ENCODE measurements at places on chromosomes 6 and 20.

DNA sequence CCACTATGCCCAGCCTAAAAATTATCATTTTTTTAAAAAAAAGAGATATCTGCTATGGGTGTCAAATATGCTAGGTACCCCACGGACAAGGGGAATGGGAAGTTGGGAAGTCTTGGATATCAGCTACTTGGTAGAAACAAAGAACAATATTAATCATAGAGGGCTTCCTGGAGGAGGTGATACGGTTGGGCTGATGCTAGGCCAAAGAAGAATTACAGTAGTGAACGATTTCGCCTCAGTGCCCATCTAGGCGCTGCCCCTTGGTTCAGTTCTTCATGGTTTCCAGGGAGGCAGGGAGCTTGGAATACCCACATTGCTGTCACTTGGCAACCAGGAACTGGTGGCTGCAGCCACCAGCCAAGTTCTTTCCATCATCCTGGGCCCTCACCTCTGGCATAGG, 5.5 kb upstream of the PSMF1 start:
- no peak for DNase-seq

- DNase-seq, result no peak
Measured at GRCh38 chr6:89073840-89074239, 6.7 kb upstream of the PNRC1 start.

DNA sequence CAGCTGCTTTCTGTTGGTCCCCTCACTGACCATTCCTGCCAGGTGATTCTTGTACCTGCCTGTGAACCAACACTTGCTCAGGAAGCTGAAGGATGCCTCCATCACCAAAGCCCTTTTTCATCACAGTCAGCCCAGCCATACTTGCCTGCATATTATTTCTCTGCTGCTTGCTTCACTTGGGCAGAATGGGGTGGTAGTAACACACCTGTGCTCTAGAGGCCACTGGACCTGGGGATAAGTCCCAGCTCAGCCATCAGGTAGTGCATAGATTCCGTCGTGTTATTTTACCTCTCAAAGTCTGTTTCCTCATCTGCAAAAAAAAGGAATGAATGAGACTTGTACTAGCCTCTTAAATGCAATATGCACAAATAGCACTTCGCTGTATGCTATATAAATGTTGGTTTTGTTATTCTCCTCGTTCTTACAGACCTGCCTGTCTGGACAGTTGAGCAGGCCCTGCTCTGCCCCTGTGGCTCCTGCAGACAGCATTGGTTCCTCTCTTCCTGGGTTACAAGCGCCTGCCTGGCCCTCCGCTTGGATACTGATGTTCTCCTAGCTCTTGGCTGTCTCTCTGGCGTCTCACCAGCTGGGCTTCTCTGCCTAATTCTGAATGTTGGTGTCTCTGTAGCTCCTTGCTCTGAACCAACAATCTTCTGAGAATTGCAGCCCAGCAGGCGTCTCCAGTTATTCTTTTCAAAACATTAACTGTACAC, 151.8 kb downstream of the UNC5CL start:
- DNase-seq, result no peak

DNA sequence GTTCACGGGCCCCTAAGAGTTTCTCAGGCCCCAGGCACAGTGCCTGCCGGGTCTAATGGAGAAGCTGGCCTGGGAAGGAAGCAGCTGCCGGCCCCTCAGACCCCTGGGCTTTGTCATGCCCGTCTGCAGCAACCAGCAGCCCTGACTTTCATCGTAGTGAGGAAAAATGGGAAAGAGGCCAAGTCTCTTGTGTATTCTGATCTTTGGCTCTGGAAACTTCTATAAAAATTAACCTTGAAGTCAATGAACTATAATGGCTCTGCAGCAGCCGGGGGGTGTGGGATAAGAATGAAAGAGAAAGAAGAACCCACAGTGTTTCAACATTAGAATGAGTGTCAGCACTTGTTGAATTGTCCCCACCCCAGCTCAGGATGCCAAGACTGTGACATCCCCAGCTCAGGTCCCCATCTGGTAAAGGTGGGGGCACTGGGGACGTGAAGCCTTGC, 12.9 kb downstream of the TGM2 start:
- DNase-seq, result no peak

- no peak for DNase-seq
Measured at GRCh38 chr6:121430514-121431460, 4.7 kb upstream of the GJA1 start.

- no peak for DNase-seq
Measured at GRCh38 chr6:148805777-148806176, 58.9 kb downstream of the UST start.

DNA sequence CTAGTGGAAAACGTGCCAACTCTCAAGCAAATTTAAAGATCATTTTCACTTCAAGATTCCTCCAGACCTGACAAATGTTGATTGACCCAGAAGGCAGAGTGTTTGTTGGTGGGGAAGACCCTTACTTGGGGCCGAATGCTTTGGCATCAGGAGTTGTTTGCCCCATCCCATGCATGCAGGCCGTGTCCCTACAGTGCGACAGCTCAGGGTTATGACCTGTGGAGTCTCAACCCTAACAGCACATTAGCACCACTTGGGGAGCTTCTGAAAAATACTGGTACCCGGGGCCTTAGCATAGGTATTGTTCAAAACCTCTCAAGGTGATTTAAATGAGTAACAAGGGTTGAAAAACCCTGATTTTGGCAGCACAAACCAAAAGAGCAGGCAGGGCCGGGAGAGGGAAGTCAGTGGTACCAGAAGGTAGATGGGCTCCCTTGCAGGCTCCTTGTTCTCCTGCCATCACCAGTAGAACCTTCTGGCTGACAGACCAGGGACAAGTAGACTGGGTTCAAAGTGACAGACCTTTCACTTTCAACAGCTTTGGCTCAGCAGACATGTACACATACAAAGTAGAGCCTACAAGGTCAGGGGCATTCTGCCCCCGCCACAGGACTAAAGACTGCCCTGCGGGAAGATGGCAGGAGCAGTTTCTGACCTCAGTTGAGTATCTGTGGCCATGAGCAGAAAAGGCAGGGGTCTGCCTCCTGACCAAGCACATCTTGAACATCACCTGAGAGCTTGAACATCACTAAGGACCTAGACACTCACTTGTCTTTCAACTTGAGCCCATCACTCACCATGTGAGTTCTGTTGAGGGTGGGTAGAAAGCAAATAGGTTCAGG, 39.6 kb downstream of the PLCG1 start:
- DNase-seq, result no peak

- DNase-seq, result no peak
Measured at GRCh38 chr6:123965894-123966293, 162.2 kb downstream of the NKAIN2 start.

DNA sequence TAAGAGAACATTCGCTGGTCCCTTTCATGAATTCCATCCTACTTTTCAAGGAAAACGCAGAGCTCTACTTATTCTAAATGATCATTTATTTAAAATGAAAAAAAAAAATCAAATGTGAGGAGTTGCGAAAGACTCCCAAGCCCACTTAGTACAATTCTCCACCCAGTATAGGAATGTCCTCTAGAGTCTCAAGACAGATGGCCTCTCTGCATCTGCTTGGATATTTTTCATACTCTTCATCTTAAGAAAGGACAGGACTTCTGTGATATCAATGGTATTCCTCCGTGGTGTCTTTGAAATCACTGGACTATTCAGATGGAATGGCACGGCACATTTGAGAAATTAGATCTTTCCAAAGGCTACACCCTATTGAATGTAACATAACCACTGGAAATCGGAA, 107.1 kb downstream of the PTPRK start:
- DNase-seq, result no peak

DNA sequence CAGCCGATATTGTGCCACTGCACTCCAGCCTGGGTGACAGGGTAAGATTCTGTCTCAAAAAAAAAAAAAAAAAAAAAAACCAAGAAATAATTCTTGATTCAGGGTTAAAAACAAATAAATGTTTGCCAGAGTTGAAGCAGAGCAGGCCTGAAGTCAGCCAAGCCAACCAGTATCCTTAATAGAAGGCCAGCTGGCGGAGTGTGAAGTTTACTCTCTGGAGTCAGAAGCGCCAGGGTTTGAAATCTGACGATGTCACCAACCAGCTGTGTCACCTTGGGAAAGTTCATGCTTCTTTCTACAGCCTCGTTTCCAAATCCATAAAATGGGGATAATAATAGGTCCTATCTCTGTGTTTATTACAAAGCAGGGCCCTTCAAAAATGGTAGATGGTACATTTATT, 73.0 kb upstream of the ENPP5 start:
- no peak for DNase-seq

GRCh38 chr20:9025643-9026042, 43.2 kb upstream of the PLCB4 start:
- DNase-seq, result no peak

DNA sequence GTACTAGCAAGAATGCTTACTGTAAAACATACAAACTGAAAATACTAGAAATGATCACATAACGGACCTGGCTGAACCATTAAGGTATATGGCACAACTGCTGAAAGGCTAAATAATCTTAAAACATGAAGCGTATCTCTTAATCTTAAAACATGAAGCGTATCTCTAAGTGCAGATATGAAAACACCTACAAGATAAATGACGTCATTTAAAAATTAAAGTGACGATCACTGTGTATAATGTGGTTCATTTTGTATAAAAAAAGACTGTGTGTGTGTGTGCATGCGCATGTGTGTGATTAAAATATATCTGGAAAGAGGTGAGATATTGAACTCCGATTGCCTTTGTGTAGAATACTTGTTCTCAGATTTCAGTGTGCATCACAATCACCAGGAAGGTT, 780.4 kb downstream of the KIF16B start:
- no peak for DNase-seq

DNA sequence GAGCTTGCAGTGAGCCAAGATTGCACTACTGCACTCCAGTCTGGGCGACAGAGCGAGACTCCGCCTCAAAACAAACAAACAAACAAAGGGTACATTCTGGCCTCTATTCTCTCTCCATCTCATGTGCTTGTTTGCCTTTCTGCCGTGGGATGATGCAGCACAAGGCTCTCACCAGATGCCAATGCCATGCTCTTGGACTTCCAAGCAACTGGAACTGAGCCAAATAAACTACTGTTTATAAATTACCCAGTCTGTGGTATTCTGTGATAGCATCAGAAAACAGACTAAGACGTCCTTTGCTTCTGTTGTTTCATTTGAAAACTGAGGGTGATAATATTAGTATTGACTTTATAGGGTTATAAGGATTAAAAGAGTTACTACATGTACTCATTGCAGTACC, 3.6 kb upstream of the BRD2 start:
- DNase-seq, result no peak

- no peak for DNase-seq
Measured at GRCh38 chr20:38184101-38184500, 19.0 kb upstream of the TGM2 start.

DNA sequence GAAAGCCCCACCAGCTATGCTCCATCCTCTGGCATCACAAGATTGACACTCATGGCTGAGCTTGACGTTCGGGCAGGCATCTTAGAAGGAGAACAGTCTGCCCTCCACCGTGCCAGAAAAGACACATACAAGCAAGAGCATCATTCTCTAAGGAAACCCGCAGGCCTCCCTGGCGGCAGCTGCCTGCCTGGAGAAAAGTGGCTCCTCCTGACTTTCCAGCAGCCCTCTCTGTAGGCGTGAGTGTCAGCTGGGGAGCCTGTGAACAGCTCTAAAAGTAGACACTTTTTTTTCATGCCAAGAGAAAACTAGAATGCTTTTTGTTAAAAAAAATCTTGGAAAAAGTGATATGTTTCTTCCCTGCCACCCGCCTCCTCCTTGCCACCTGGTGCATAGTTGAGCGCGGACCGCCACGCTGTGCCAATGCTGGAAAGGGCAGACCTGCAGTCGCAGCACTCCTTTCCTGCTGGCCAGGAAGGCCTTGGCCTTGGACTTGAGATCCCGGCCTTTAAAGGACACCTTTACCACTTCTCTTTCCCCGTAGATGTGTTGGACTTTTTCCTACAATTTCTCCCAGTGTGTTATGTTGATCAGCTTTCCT, 29.7 kb upstream of the INSM1 start:
- no peak for DNase-seq

GRCh38 chr6:30800871-30801270, 56.5 kb upstream of the IER3 start:
- DNase-seq, result no peak

DNA sequence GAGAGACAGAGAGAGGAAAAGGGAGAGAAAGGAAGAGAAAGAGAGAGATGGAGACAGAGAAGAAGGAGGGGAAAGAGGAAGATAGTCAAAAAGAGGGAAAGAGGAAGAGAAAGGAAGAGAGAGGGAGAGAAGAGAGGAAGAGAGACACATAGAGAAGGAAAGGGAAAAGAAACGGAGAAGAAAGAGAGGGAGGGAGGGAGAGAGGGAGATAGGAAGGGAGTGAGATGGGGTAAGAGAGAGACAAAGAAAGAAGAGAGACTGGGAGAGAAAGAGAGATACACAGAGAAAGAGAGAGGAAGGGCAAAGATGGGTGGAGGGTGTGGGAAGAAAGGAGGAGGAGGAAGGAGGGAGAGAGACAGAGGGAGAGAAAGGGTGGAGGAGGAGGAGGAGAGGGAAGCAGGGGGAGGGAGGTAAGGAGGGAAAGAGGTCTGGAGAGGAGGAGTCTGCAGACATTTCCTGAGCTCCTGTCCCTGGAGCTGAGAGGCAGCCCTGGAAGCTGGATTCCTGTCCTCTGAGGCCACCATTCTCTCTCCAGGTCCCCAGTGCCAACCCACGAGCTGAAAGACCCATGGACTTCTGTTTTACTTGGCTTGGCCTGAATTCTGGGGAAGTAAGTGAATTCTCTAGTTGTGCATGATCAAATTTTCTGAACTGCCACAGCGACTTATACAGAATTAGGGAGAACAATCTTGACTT, 9.9 kb downstream of the FOXF2 start:
- DNase-seq, result no peak

GRCh38 chr6:128311944-128312570, 208.3 kb downstream of the PTPRK start:
- no peak for DNase-seq

DNA sequence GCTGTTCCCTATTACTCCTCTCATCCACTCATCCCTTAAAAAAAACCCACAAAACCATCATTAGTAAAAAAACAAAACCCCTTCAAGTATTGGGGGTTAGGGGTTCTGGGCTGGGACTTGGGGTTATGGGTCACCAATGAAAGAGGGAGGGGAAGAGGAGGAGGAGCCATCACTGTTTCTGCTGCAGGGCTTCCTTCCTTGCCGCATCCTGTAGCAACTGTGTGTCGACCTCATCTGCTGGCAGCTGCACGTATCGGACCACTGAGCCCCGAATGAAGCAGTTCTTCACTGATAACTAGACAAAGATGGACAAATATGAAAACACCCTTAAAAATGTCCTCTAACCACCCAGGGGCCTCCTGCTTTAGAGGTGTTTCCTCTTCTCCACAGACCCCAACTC, 2.0 kb upstream of the VARS1 start:
- DNase-seq, result no peak

DNA sequence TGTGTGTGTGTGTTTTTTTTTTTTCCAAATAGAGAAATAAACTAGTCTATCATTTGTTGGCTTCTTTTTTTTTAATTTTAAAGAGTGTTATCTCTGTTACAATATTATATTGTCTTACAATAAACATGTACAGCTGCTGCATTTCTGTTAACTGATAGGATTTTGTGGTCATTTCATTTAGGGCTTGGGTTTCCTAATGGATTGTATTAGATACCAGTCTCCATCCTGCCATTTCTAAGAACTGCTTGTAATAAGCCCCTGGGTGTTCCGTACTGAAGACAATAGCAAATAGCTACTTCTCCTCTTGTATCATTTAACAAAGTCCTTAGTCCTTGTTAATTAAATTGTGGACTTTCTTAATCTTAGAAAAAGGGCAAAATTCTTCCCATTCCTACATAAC, 45.7 kb downstream of the SOBP start:
- DNase-seq, result no peak

Measured in substantia nigra (tissue), 51 donors.